SJCRH30 (cell line): ENCODE measurements at places on chromosomes 3 and 15.
A peak's percentile ranks its signal among the peaks of the same experiment; 100 is the strongest.

DNA sequence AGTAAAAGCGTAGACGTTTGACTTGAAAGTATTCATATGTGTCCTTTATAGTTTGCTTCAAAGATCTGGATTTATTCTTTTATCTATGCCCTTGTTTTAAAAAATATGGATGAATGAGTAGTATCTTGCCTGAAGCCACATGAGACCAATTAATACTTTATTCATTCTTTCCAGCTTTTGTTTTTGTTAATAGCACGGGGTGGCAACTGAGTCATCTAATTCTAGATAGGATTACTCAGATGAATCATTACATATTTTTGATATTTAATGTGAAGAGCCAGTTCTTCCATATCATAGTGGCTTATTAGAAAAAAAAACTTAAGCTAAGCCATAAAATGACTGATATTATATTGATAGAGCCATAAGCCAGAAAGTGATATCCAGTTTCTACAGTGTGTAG, 121.9 kb downstream of the BBX start:
- DNase-seq, result no peak

- DNase-seq, result peak; percentile 34
Observed at GRCh38 chr3:29759411-29760225, 478.7 kb downstream of the RBMS3 start.

DNA sequence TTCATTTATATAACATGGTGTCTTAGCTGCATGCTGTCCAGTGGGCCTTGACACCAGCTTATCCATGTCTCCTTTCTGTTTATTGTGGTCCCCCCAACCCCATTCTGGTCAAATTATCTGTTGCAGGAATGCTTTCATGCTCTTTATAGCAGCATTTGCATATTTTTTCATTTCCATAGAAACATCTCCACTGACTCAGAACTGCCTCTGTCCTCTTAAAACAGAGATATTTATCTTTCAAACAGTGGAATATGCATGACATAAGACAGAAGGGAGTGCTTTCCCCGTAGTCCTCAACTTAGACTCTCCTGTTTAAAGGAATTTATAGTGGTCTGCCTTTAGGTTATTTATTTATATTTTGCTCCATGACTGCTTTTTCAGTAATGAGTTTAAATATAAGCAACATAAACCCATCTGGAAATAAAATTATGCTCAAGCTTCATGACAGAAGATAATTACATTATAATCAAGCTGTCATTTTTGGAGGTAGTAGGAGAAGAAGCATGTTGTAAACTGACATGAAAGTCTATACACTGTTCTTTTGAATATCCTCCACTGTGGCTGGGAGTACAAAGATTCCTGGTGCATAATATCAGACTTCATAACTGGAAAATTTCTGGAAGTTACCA, 179.5 kb upstream of the CD96 start:
- DNase-seq, result no peak

GRCh38 chr3:78880603-78881461, 887.0 kb downstream of the ROBO1 start:
- no peak for DNase-seq

DNA sequence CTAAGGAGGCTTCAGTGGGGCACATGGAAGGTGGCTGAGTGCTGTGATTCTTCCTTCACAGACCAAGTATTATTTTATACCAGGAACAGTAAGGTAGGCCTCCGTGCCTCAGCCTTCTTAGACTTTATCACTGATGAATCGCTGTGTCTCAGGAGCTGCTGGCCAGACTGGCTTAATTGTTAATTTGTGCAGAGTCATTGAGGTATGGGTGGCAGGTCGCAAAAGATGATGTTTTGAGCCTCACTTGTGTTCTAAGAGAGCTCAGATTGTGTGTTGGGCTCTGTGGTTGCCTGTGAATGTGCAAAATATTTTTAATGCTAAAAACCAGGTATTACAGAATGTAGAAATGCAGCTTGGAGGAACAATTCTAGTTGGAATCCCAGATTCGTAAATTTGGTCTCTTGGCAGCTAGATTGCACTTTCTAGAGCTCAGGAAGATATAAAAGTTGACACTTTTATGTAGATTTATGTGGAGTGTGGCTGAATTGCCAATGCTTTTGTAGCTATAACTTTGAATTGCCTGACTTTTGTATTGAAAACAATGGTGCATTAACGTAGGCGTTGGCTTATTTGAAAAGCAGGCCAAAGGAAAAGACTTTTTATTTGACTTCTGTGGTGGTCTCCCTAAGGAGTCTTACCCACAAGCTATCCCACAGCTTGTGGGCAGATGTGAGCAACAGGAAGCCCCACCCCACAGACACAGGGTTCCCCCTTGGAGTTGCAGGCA, 53.4 kb downstream of the LARS2 start:
- DNase-seq, result no peak

DNA sequence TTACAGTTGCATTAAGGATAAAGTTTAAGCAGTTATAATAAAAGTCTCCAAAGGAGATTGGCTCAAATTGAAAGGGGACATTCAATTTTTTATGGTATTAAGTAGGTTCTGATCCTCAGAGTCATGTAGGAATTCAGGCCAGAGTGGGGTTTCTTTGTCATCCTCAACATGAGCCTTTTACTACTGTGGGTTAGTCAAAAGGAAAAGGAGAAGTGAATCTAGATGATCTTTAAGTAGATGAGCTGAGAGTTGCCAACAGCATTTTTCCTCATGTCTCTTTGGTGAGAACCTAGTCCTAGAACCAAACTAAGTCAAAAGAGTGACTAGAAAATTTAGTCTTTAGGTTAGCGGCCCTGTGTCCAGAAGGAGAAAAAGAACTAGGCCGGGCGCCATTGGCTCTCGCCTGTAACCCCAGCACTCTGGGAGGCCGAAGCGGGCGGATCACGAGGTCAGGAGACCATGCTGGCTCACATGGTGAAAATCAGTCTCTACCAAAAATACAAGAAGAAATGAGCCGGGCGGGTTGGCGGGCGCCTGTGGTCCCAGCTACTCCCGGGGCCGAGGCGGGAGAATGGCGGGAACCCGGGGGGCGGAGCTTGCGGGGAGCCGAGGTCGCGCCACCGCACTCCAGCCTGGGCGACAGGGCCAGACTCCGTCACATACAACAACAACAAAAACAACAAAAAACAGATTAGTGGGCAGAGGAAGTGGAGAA, 4.2 kb upstream of the CHL1 start:
- no peak for DNase-seq

DNA sequence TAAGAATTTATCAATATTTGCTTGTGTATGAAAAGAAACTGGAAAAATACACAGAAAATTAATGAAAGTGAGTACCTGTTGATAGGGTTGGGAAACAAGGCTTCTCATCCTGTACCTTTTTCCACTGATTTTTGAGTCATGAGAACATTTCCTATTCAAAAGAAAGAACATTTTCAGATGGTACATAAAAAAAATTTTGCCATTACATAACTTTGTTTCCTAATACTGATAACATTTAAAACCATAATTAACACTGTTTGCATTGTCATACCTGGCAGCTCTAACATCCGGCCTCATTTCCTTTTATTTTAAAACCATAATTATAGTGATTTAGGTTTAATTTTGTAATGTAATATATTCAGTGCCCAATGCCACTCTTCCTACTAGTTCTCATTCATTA, 11.7 kb downstream of the NKTR start:
- no peak for DNase-seq

GRCh38 chr3:128083980-128084674, 31.9 kb downstream of the SEC61A1 start:
- DNase-seq, result no peak

DNA sequence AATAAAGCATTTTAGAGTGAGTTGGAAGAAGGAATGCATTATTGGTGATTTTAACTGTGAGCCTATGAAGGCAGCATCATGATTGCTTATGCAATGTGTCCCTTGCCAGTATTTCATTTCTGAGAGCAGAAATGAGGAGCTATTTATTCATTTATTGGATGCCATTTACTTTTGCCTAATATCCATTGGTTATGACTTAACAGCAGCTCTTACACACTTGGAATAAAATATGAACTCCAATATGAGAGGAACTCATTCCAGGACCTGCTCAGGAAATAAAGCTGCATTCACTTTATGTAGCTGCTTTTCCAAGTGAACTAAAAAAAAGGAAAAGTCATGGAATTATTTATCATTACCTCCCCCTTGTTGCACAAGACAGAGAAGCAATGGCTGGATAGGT, 280.1 kb downstream of the LRTM1 start:
- DNase-seq, result no peak

GRCh38 chr3:158802409-158803268, 785 bp downstream of the MFSD1 start:
- DNase-seq, result no peak

- DNase-seq, result no peak
Observed at GRCh38 chr3:4396006-4396405, 71.1 kb downstream of the SUMF1 start.

DNA sequence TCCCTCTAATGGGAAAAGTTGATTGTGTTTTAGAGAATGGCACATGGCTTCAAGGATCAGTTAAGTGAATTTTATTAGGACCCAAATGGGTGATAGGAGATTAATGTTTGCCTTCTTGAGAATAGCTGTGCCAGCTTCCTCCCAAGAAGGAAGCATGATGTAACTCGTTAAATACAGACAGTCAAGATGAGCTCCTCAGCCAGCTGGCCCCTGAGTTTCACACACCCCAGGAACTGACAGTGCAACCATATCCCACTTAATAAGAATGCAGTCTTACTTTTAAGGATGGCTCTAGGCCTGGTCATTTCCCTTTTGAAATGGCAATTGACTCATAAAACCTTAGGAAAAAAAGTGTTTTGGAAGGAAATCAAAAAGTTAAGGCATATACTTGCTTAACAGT, 472.8 kb upstream of the KCNMB2 start:
- no peak for DNase-seq

- DNase-seq, result peak; percentile 25
Observed at GRCh38 chr15:74873756-74874424, 725 bp upstream of the SCAMP2 start.

DNA sequence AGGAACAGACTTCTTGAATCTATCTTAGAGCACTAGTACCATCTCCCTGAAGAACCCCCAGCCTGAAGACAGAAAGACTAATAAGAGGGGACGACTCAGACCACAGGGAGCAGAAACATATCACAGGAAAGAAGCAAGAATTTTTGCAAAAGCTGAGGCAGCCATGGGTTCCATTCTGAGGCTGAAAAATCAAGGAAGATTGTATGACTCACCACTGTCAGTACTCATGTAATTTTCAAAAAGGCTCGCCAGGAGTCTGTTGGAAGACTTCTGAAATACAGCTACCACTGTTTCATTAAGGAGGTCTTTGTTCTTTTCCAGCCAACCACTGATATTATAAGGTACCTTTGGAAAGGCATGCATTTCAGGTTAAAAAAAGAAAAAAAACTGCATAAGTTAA, 47.5 kb downstream of the MYH15 start:
- no peak for DNase-seq

- DNase-seq, result no peak
Observed at GRCh38 chr3:139199421-139200010, 144.3 kb upstream of the MRPS22 start.

GRCh38 chr3:16927485-16927884, 42.7 kb downstream of the PLCL2 start:
- DNase-seq, result no peak

DNA sequence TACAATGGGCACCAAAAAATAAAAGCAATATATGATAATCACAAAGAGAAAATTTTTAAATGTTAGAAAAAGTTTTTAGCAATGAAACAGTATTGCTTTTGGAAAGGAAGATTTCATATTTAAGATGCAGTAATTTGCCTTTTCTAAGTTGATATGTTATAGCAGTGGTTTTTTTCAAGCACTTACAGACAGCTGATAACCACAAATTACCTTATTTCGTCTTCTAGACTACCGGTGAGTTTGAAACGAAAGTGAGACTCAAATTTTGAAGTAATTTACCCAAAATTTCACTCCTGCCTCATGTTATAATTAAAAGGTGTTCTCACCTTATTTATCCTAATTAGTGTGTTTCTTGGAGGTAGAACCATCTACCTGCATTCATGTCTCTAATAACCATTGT, 207.8 kb downstream of the MCTP2 start:
- DNase-seq, result no peak

GRCh38 chr3:159458982-159459381, 529.7 kb upstream of the IL12A start:
- DNase-seq, result no peak

- no peak for DNase-seq
Observed at GRCh38 chr3:104360038-104360437, 1006.7 kb upstream of the ALCAM start.

DNA sequence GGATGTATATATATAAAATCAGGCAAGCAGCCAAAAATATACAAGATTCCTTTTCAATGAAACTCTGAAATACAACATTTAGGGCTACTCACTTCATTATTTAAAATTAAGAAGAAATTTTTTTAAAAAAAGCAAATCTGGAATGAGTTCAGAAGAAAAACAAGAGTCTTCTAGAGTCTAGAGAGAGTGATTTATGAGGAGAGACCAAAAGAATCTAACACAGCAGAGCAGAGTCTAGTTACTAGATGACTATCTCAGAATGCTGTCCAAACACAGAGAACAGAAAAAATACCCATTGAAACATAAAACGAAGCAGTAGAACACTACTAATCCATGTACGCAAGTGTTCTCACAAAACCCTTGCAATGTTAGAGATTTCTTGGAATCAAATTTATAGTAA, 275.2 kb upstream of the CBLB start:
- DNase-seq, result no peak

- DNase-seq, result no peak
Observed at GRCh38 chr3:39019299-39019698, 32.4 kb downstream of the SCN11A start.

GRCh38 chr15:60376677-60377095, 21.1 kb downstream of the ANXA2 start:
- no peak for DNase-seq

GRCh38 chr3:188529228-188529627, 375.3 kb downstream of the LPP start:
- DNase-seq, result no peak

- peak; percentile 67 for DNase-seq
Observed at GRCh38 chr3:72593881-72594397, 254.3 kb downstream of the SHQ1 start.

DNA sequence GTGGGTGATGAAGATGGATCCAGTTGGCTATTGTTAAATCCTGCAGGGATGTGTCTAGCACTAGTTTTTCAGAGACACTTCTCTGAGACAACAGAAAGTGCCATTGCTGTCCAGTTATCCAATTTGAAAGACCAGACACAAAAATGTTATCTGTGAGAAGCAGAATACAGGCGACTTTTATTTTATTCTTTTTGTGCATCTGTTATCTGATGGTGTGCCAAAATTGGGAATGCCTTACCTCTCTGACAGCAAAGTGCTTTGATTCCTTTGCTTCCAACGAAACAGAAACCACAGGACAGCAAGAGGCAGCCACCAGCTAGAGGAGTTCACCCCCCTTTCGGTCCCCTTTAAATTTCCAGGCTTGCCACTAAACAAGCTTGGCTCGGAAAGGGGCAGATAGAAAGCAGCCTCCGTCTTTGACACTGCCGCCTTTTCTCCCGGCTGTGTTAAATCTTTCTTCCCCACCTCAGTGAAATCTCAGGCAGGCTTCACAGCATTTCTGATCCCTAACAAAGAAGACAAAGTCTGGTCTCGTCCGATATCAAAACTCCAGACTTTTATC, 17.7 kb upstream of the PRR20G start:
- no peak for DNase-seq

DNA sequence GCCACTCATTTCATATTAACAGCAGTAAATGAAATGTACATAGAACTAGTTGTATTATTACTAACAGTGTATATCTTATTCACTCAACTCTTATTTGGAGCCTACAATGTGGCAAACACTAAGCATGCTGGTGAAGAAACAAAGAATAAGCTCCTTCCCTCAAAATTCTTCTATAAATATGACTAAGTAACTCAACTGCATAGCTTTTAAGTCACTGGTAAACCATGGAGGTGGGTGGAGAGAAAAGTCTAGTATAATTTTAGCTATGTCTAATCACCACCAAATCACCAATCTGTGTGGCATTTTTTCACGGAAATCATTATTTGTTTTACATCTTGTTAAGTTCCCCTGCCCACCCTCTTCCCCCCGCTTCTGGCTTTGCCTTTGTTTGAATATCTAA, 17.5 kb downstream of the COPS2 start:
- DNase-seq, result no peak
